ENCODE measurements at places on chromosomes 1 and 21.

GRCh38 chr1:194161591-194161990, 975.2 kb upstream of the B3GALT2 start:
- no peak for DNase-seq

DNA sequence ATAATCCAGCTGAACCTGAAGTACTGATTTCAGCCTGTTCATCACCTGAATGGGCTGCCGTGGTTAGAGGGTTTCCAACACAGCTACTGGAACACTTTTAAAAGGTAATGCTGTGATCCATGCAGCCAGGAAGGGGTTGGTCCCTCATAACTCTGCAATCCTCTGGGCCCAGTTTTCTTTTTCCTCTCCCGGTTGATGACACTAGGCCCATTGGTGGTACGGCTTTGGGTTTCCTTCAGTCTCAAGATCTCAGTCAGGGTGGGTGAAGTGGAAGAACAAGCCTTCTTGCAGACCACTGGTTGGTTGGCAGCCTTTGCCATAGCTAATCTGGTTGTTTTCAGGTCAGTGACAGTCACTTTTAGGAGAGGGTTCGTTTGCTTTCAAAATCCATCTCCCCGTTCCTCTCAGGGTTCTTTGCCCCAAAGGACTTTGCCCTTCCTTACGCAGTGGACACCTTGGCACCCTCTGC, 502 bp upstream of the SLC35A3 start:
- DNase-seq: no peak

DNA sequence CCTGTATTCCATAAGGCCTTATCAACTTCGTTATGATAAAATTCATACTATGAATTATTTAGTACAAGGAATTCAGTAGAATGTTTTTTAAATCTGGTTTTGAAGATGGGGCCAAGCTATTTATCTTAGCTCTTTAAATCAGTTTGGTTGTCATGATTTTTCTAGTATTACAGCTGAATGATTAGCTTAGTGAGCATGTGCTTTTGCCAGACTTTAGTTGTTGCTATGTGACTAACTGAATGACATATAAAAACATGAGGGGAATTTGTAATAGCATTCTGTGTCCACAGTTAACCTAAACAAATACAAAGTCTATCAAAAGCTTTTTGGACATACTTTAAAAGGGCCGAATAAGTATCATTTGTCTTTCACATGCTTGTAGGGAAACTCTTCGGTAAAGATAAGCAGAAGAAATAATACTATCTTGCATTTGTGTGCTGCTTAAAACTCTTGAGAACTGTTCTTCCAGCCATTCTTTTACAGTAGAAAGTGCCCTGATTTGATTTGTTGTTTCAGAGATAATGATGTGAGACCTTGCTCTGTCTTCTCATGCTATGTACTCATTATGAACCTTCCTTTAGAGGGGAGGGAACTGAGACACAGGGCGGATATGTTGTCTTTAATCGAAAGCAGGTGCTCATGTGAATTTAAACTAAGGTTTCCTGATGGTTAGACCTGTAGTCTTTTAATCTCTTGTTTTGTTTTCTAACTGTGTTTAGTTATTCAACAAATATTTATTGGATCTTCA, 18.8 kb downstream of the NEK7 start:
- DNase-seq: no peak

DNA sequence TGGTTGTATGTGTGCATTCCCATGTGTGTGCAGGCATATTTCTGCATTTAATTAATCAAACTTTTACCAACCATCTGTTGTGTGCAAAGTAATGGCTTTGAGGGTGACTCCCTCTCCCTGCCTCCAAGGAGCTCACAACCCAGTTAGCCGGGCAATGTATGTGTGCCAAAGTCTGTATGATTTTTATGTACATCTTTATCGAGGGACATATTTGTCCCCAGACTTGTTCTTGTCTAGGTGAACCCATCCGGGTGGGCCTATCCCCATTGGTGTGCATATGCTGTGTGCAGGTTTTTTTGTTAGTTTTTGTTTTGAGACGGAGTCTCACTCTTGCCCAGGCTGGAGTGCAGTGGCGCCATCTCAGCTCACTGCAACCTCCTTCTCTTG, 1.8 kb downstream of the SYTL1 start:
- DNase-seq: peak; percentile 47

GRCh38 chr1:102032534-102032933, 35.8 kb upstream of the OLFM3 start:
- DNase-seq: no peak

DNA sequence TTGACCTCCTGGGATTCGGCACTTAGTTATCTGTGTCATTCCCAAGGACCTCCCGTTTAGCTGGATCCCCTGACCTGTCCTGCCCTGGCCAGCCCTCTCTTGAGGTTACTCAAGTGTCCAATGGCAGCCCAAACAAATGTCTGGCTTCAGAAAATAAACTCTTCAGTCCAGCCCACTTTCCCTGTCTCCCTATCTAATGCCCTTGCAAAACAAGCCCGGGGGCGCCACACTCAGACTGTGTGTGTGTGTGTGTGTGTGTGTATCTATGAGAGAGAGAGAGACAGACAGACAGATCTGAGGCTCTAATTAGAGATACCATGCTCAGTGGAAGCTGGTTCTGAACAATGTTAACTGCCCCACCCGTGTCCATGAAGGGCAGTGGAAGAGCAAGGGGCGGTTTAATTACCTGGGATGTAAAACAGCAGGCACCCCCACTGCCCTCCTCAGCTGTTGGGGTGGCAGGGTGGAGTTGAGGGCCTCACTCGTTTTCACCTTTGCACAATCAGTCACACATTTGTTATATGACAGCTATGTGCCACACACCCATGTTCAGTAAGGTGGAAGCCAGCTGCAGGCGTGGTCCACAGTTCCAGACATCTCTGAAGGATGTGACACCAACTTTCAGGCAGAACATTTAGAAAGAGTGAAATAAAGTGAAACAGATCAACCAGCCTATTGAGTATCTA, 57.4 kb downstream of the B3GALT5 start:
- DNase-seq: no peak

- no peak for DNase-seq
Measured at GRCh38 chr1:153670257-153670858, 435 bp downstream of the ILF2 start.

GRCh38 chr1:5444396-5444795, 547.8 kb downstream of the NPHP4 start:
- peak; percentile 66 for DNase-seq

Measured in breast epithelium (tissue), 4 donors.